Fibroblast of mammary gland (primary cell): ENCODE measurements at places on chromosomes 3 and 15.
A peak's percentile ranks its signal among the peaks of the same experiment; 100 is the strongest.

- no peak for DNase-seq
These were observed 18.3 kb downstream of the CPB1 start for GRCh38 chr3:148845756-148846395.

GRCh38 chr3:34012102-34012461, 213.7 kb downstream of the PDCD6IP start:
- peak; percentile 99 for DNase-seq

GRCh38 chr3:59565125-59565524, 515.3 kb upstream of the CFAP20DC start:
- no peak for DNase-seq

DNA sequence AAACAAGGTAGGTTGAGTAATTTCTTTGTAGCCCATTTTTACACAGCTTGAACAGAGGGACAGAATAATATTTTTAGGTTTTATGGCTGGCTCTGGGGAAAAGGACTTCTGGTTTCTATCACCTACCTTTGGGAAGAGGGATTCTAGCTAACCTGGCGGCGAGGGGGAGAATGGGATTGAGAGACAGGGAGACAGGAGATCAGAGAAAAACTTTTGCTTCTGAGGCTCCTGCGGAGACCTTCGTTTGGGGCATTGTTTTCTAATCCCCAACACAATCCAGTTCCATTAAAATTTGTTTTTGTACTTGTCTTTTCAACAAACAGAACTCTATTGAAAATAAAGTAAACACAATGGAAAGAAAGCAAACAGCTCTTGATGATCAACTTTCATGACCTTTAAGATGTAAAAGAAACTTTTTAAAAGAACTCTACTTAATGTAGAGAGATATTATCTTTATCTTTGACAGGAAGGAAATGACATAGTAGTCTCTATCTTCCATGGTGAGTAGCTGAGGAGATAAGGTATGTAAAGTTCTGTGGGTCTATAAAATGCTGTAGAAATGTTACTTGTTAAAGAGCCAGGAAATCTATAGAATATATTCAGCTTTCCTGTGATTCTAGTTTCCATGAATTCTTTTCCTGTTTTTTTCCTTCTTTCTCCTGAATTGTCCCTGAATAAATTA, 37.0 kb upstream of the P2RY1 start:
- no peak for DNase-seq
